ENCODE measurements at places on chromosomes 16 and 17.
A peak's percentile ranks its signal among the peaks of the same experiment; 100 is the strongest.

DNA sequence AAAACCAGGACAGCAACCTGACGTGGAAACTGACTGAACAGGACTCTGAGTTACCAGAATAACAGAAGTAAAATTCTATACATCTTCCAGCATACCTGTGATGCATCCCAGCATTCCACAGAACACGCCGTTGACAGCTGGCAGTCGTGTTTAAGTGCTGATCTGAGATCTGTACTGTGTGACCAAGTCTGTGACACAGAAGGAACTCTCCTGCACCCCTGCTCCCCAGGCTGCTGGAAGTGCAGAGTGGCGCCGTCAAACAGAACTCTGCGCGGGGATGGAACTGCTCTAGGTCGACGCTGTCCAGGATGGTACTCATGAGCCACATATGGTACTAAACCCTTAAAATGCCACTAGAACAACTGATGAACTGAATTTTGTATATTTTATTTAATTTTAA lies 804 bp upstream of the ITGAE start:
- DNase-seq, result no peak

- no peak for DNase-seq
Measured at GRCh38 chr16:57341062-57341440, 17.5 kb upstream of the CCL22 start.

DNA sequence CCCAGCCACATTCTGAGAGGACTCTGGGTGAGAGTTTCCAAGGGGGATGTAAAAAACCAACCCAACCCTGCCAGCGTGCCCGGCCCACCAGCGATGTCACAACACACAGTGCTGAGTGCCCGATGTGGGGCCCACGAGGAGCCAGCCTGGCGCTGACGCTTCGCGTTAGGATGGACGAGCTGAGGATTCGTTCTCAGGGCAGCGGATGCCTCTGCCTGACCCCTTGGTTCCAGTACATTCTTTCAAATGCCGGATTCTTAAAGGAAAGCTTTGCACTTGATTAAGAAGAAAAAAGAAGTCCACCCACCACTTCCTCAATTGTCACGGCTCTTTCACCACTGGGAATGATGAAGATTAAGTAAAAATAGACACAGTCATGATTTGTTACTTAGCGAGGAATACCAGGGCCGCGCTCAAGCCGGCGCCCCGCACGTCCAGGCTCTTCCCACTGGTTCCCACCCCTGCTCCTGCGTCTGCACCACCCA lies 79.4 kb downstream of the IRF8 start:
- no peak for DNase-seq

- DNase-seq, result no peak
Measured at GRCh38 chr17:79975498-79976134, 60.1 kb downstream of the TBC1D16 start.

DNA sequence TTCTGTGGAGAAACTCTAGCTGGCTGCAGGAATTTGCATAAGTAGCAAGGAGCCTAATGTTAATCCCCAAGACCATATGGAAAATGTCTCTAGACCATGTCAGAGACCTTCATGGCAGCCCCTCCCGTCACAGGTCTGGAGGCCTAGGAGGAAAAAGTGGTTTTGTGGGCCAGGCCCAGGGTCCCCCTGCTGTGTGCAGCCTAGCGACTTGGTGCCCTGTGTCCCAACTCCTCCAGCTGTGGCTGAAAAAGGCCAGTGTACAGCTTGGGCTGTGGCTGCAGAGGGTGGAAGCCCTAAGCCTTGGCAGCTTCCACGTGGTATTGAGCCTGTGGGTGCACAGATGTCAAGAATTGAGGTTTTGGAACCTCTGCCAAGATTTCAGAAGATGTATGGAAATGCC lies 306.9 kb upstream of the CA10 start:
- DNase-seq, result no peak

DNA sequence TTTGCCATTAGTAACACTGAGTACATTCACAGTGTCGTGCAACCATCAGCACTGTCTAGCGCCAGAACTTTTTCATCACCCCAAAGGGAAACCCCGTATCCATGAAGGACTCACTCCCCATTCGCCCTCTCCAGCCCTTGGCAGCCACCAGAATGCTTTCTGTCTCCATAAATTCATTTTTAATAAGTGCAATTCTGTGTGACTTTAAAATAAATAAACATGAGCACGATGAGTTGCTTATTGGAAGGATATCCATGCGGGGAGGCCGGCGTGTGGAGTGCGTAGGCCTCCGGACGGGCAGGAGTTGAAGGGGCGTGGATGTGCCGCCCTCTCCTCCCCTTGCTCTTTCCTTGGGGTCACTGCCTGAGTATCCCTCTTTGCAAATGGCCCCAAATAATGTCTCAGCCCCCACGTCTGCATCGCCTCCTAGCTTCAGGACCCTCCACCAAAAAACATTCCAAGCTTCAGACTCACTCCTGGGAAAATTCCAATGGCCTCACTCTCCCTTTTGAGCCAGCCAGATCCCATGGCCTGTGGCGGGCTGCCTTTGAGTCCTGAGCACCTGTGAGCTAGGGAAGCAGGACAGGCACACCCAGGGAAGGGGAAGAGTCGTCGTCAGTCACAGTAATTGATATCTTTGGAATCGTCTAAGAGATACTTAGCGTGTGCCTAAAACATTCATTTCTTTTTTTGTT lies 306.3 kb downstream of the SEC14L1 start:
- no peak for DNase-seq

DNA sequence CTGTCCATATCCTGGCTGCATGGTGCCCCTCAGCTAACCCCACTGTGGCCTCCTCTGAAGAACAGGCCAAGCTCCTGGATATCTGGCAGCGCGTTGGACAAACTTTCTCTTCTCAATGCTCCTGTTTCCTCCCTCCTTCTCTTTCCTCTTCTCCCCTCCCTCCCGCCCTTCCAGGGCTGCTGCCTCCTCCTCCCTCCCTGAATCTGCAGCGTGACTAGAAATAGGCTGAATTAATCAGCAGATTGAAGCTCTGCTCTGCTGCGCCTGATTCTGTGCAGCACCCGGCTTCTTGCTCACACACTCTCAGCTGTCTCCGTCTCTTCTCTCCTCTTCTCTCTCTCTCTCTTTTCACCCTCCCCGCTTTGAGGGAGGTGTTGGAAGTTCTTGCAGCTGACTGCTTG lies 19.8 kb downstream of the TMEM94 start:
- DNase-seq, result no peak

DNA sequence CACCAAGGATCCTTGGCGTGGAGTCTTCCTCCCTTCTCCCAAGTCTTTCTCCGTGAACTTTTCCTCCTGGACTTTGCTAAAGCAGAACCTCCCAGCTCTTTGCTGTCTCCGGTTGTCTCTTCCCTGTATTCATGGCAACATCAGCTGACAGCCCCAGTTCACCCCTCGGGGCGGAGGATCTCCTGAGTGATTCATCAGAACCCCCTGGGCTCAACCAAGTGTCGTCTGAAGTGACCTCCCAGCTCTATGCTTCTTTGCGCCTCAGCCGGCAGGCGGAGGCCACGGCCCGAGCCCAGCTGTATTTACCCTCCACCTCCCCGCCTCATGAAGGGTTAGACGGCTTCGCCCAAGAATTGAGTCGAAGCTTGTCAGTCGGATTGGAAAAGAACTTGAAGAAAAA lies 943 bp downstream of the CNTROB start:
- DNase-seq, result peak; percentile 69

DNA sequence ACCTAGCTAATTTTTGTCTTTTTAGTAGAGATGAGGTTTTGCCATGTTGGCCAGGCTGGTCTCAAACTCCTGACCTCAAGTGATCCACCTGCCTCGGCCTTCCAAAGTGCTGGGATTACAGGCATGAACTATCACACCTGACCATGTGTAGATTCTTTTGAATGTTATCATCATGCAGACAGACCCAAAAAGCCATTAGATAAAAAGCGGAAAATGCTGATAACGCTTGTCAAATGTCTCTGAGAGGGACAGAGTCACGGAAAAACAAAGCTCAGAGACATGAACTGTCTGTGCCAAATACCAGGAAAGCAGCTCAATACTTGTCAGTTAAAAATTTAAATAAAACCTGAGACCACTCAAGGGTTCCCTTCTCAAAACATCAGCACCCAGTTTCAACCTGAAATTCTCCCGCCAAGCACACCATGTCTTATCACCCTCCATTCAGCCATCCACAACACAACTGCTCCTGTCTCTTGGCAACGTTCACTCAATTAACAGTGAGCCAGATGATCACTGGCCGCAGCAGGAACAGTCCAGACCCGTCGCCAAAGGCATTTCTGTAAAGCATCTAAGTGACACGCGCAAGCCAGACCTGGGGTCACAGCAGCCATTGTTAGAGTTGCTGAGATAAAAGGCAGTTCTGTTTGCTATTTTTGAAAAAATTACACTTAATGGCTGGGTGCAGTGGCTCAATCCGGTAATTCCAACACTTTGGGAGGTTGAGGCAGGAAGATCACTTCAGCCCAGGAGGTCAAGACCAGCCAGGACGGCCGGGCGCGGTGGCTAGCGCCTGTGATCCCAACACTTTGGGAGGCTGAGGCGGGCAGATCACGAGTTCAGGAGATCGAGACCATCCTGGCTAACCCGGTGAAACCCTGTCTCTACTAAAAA lies 29.7 kb downstream of the FANCA start:
- DNase-seq, result no peak

DNA sequence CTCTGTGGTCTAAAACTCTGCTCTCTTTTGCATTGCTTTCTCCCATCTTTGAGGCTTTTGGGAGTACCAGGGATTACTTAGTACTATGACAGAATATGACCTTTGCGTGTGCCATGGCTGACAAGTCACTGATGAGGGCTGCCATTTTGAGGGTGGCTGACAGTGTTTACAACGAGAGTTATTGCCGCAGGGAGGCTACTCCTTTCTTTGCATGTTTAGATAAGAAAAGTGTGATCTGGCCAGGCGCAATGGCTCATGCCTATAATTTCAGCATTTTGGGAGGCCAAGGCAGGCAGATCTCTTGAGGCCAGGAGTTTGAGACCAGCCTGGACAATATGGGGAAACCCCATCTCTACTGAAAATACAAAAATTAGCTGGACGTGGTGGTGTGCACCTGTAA lies 77.5 kb downstream of the GSG1L start:
- DNase-seq, result no peak

GRCh38 chr17:8725881-8726876 lies 18.5 kb downstream of the CCDC42 start:
- peak; percentile 43 for DNase-seq

- DNase-seq, result no peak
Measured at GRCh38 chr17:62713086-62713881, 85.8 kb downstream of the MRC2 start.

- no peak for DNase-seq
Measured at GRCh38 chr17:65455154-65455971, 106.1 kb downstream of the AXIN2 start.

DNA sequence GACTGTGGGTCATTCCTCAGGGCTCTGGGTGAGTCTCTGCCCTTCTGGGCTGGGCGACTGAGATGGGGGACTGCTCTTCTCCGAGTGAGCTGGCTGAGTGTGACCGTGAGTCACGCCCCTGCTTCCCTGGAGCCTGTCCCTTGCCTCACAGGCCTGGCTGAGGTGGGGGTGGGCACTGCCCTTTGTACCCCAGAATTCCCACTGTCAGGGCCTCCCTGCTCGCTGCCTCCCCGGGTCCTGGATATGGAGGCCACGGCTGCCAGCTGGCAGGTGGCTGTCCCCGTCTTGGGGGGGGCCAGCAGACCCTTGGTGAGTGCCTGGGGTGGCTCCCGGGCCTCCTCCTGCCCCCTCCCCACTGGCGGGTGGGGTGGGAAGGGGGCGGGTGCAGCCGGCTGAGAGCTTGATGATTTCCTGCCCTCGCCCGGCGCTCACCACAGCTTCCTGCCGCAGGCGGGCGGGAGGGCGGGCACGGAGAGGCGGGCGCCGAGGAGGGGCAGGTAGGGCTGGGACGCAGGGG lies at the start of gene LAT:
TSS of gene LAT (plus strand) at position 434 of the 517 bp plus-strand sequence. CDS start 366 bp downstream, outside the sequence.
- DNase-seq, result peak; percentile 84

DNA sequence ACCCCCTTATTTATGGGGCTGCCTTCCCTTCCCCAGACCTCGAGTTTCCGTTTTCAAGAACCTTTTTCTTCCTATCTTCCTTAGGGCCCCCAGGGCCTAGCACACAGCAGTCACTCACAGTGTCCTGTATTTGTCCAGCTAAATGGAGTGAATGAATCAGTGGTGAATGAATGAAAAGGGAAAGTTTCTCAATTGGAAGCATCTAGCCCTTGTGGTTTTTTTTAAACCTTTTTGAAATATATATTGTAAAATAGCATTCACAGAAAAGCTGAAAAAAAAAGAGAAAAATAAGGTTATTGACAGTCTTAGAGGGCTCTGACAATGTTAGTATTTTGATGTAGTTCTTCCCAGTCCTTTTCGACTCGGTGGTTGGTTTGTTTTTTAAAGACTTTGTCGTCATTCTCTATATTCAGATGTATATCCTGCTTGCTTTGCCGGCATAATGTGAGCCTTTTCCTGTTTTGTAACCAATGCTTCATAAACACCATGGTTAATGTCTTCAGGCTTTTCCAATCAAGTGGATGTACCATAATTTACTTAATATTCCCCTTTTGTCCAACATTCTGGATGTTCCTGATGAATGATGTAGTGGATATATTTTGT lies 45.3 kb downstream of the RAI1 start:
- no peak for DNase-seq

DNA sequence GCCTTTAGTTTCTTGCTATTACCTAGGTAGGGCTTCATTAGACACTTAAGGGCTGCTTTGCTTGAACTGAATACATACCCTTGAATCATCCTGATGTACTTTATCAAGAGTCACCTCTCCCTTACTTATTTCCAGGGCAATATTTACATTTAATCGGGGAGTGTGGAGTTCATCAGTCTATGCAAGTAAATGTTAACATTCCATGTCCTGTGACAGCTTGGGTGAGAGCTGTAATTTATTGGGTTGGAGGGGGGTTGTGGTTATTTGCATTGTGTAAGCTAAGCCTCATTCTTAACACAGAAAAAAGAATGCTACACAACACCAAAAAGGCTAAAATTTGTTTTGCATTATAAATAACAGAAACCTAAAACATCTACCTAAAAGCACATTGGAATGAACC lies 16.7 kb downstream of the KCNJ16 start:
- DNase-seq, result no peak

- no peak for DNase-seq
Measured at GRCh38 chr17:956905-957304, 22.7 kb downstream of the NXN start.

- DNase-seq, result no peak
Measured at GRCh38 chr16:48810803-48811453, 200.9 kb upstream of the N4BP1 start.

DNA sequence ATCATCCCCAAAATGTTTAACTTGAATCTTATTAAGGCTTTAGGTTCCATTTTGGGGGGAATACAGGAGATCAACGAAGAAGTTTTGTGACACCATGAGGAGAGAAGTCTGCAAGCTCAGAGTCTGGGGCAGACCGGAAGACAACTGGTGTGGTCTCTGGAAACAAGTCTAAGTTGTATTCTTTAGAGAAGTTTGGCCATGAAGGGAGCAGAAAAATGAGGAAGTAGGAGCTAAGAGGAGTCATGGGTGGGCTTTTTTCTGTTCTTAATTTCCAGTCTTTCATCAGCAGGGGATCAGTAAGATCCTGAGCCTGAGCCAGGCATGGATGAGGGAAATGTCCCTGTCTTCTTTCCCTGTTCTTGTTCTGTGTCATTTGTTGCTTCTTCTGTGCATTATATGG lies 35.8 kb upstream of the NF1 start:
- DNase-seq, result no peak

- DNase-seq, result peak; percentile 74
Measured at GRCh38 chr17:80477647-80478478, 1.5 kb upstream of the NPTX1 start.

- DNase-seq, result no peak
Measured at GRCh38 chr16:69438465-69438864, 14.0 kb downstream of the CYB5B start.

Measured in activated CD8-positive, alpha-beta memory T cell treated with anti-CD3 and anti-CD28 coated beads, Interleukin-2, amount 50 U/mL, for 48 hours (primary cell).